ENCODE measurements at places on chromosomes 2 and 18. TPM values are rescaled to one million over a fixed set of nuclear protein-coding genes. Genes with fewer than 3 reads are reported as not detected.

TMEM247 gene
- not detected for total RNA-seq

PJVK gene
- 3.0 TPM for total RNA-seq

CYBRD1 gene
- total RNA-seq = 262 TPM

RESP18 gene
- not detected for total RNA-seq

DNA sequence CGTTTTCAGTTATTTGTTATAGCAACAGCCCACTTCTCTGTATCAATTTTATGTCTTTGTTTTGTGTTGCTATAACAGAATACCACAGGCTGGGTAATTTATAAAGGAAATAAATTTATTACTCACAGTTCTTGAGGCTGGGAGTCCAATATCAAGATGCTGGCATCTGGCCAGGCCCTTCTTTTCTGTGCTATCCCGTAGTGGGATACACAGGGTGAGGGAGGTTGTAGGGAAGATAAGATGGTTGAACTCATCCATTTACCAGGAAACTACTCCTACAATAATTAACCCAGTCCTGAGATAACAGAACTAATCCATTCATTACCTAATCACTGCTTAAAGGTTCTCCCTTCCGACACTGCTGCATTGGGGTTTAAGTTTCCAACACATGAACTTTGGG lies 220.7 kb downstream of the TPGS2 start:
- DNase-seq = no peak

DNA sequence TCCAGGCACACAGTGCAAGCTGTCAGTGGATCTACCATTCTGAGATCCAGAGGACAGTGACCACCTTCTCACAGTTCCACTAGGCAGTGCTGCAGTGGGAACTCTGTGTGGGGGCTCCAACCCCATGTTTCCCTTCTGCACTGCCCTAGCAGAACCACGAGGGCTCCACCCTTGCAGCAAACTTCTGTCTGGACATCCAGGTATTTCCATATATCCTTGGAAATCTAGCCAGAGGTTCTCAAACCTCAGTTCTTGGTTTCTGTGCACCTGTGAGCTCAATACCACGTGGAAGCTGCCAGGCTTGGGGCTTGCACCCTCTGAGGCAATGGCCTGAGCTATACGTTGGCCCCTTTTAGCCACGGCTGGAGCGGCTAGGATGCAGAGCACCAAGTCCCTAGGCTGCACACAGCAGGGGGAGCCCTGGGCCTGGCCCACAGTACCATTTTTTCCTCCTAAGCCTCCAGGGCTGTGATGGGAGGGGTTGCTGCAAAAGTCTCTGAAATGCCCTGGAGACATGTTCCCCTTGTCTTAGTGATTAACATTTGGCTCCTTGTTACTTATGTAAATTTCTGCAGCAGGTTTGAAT lies 77.5 kb downstream of the MAP4K3 start:
- DNase-seq = no peak

- no peak for DNase-seq
Observed at GRCh38 chr2:39735648-39736047, 43.4 kb downstream of the THUMPD2 start.

DNA sequence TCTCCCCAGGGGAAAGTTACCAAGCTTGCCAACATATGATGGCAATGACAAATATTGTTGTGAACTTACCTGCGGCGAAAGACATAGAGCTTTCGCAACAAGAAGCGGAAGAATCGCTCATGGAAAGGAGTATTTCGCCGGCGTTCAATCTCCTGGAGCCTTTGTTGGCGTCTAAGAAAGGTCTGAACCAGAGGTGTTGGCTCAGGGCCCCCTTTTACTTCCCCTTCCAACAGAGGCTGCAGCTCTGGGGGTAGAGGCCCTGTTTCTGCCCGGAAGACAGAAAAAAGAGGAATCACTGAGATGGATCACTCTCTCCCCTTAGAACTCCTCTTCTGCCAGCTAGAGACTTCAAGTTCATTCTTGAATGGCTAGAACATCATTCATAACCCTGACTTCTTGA lies 10.8 kb downstream of the GGCX start:
- DNase-seq = no peak

- no peak for DNase-seq
Observed at GRCh38 chr2:70785137-70785911, 5.1 kb downstream of the FIGLA start.

GRCh38 chr2:158489366-158490112 lies 32.8 kb downstream of the PKP4 start:
- no peak for DNase-seq

- no peak for DNase-seq
Observed at GRCh38 chr2:218890369-218890768, 9.7 kb downstream of the WNT10A start.
